ENCODE measurements at places on chromosomes 5 and 9.

DNA sequence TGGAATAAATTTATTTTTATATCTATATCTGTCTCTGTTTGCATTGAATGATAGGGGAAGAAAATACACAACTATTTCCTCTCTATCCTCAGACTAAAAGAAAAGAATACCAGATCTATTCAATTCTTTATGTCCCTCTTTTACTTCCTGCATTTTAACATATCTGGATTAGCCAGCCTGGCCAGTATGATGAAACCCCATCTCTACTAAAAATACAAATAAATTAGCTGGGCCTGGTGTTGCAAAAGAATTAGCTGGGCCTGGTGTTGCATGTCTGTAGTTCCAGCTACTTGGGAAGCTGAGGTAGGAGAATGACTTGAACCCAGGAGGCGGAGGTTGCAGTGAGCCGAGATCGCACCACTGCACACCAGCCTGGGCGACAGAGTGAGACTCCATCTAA, 182.0 kb downstream of the LURAP1L start:
- DNase-seq, result no peak

GRCh38 chr9:97299809-97300414, 7.5 kb upstream of the CCDC180 start:
- no peak for DNase-seq

DNA sequence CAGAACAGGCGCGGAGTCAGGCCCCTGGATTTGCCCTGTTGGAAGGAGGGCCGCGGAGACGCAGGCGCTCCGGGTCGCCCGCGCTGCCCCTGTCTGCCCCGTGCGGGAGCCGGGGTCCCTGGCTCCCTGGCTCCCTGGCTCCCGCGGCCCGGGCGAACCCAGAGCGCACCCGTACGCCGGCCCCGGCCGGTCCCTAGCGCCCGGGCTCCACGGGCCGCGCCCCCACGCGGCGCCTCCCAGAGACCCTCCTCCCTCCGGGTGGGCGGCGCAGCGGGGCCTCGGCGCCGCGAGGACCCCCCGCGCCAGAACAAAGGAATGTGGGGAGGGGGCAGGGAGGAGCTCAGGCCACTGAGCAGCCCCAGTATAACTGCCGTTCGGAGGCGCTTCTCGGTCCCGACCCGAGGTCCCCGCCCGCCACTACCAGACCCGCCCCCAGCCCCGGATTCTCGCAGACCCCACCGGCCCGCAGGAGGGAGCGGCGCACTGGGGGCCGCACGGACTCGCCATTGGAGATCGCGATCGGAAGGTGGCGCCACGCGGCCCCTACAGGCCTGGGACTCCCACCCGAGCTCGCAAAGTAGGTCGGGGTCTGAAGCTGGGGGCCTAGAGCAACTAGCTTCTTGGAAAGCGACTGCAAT, 2.4 kb downstream of the NFIL3 start:
- DNase-seq, result no peak

- DNase-seq, result no peak
Observed at GRCh38 chr5:76938177-76938576, 14.7 kb upstream of the CRHBP start.

DNA sequence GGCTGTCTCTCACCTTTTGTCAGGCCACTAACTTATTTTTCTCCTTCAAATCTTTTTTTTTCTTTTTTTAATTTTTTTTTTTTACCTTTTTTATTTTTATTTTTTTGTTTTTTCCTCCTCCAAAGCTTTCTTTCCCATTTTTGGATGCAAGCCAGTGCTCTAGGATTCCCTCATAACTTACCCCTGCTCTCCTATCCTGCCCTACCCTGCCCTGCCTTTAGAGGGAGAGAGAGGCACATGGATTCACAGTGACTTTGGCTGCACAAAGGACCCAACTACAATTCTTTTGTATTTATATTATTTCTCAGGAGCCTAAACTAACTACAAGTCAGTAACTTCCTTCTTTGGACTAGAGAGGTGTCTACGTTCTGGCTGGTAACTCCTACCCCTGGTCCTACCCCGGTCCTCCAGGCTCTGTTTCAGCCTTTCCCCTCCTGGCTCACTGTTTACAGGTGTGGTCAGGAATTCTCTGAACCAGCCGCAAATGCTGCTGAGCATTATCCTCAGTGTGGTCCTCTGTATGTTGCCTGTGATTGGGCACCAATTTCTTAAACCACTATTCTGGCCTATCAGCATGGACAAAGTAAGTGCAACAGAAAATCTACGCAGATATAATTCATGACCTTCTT, 8.4 kb upstream of the RUSC2 start:
- no peak for DNase-seq

DNA sequence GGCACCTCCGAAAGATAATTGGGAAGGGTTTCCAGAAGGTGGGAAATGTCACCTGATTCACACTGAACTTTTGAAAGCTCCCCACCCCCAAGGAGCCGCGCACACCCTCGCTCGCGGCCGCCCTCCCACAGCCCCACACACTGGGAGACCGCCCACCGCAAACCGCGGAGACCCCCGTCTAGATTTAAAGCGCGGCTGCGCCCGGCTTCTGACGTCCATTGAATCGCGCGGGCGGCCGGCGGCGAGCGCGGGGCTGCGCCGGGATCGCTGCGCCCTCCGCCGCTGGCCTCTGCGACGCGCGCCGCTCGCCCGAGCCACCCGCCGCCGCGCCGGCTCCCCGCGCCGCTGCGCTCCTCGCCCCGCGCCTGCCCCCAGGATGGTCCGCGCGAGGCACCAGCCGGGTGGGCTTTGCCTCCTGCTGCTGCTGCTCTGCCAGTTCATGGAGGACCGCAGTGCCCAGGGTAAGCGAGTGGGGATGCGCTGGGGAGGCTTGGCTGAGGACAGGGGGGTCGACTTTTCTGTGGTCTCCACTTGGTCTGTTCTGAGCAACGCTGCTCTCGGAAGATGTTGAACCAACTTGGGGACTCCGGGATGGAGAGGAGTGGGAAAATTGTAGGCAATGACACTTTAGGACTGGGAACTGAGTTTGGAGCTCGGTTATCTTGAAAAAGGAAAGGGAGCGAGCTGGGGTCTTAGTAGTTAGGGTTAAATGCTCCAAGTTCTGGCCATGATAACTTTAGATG, at the start of gene FST:
TSS of gene FST (plus strand) at position 214 of the 743 bp plus-strand sequence. CDS start at position 377, 163 bp downstream.
- DNase-seq, result no peak

DNA sequence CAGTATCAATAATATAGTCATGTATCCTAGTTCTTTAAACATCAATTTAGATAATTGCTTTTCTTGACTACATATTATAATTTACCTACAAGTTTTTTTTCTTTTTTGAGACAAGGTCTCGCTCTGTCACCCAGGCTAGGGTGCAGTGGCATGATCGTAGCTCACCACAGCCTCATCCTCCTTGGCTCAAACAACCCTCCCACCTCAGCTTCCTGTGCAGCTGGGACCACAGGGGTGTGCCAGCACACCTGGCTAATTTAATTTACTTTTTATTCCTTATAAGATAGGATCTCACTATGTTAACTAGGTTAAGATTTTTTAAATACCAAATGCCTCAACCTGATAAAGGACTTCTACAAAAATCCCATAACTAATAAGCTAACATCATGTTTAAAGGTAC, 21.1 kb downstream of the UIMC1 start:
- DNase-seq, result no peak

DNA sequence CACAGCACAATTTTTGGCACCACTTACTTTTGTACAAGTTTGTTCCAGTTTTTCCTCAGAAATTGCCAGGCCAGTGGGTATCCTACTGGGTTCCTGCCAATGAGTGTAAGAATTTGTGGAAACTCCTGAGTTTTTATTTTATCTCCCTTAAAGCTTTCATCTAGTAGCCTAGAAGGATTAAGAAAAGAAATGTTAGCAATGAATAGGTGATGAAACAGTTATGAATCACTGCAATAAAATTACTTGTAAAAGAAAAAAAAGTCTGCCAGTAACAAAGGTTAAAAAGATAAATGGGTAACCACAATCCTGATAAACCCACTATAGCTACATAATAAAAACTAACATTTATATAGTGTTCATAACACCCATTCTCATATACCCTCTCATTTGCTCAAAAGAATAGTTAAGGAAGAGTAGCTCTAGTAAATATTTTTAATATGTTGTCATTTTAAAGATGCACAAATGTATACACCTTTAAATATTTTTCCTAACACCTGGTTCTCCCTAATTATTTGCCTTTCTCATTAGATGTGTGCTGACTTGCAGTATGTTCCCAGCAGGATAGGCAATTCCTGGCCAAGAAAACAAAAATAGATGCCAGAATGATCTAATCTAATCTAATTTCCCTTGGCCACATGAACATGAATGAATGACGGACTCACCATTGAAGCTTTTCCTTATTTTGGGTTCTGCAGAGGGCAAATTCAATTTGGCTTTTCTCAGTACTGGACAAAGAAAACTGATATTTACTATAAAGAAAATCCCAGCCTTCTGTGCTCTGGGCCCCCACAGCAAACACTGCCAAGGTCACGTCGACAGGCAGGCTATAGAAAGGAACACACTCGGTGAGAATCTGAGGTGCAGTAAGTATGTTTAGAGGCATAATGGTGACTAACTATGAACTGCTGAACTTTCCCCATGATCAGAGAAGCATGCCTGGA, 26.4 kb downstream of the ERAP1 start:
- no peak for DNase-seq

- DNase-seq, result no peak
Observed at GRCh38 chr5:151095341-151096000, 14.6 kb upstream of the TNIP1 start.

DNA sequence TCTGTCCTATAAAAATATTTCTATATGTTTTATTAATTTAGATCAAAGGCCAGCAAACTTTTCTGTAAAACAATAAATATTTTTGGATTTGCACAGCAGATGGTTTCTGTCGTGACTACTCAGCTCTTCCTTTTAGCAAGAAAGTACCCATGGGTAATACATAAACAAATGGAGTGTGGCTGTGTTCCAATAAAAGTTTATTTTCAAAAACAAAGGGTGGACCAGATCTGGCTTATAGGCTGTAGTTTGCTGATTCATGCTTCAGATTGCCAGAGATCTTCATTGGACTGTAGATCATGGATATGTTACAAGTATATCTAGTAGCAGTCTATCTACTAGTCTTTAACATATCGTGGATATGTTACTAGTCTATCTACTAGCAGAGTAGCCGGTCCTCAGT, 590.5 kb downstream of the CSNK1G3 start:
- no peak for DNase-seq

DNA sequence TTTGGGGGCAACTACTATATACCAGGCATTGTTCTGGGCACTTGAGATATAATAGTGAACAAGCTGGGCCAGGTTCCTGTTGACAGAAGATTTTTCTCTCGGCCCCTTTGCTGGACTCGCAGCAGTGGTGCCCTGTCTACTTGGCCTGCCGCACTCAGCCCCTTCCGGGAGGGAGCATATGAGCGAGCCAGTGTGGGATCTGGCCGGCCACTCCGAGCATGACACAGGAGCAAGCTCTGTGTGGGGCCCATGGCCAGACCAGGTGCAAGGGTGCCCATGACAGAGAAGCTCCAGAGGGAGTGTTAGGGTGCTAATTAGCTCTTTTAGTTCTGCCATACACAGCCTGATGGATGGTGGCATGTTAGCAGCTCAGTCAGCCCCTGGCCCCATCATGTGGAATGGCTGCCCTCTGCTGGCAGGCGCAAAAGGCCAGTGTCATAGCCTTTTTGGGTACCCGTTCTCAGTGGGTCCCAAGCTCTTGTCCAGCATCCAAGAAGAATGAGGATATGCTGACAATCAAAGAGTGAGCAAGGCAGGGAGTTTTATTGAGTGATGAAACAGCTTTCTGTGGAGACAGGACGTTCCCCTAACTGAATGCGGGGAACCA, 9.3 kb upstream of the KIF4B start:
- DNase-seq, result no peak

GRCh38 chr5:38099205-38100168, 158.9 kb upstream of the EGFLAM start:
- DNase-seq, result no peak

GRCh38 chr9:74511333-74511732, 14.2 kb downstream of the RORB start:
- no peak for DNase-seq

DNA sequence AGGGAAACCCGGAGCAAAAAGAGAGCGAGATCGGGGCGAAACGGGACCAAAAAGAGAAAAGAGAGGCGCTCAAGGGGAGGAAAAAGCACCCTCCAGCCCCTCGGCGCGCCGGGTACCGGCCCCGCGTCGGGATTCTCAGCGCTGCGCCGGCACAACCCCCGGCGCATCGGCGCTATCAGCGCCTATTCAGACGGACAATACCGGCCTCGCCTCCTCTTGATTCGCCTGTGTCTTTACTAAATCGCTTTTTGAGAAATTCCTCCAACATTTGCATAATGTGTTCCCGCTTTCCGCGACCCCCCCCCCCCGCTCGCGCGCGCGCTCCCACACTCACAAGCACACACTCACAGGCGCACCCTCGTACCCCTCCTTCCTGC, 578 bp downstream of the LHX6 start:
- no peak for DNase-seq

- no peak for DNase-seq
Observed at GRCh38 chr9:16210440-16210839, 657.6 kb downstream of the CCDC171 start.

GRCh38 chr5:146018514-146019375, 82.4 kb downstream of the SH3RF2 start:
- DNase-seq, result no peak
